ENCODE measurements at places on chromosomes 13 and 19.

- DNase-seq = no peak
Observed at GRCh38 chr13:44223770-44224444, 149.7 kb upstream of the SERP2 start.

DNA sequence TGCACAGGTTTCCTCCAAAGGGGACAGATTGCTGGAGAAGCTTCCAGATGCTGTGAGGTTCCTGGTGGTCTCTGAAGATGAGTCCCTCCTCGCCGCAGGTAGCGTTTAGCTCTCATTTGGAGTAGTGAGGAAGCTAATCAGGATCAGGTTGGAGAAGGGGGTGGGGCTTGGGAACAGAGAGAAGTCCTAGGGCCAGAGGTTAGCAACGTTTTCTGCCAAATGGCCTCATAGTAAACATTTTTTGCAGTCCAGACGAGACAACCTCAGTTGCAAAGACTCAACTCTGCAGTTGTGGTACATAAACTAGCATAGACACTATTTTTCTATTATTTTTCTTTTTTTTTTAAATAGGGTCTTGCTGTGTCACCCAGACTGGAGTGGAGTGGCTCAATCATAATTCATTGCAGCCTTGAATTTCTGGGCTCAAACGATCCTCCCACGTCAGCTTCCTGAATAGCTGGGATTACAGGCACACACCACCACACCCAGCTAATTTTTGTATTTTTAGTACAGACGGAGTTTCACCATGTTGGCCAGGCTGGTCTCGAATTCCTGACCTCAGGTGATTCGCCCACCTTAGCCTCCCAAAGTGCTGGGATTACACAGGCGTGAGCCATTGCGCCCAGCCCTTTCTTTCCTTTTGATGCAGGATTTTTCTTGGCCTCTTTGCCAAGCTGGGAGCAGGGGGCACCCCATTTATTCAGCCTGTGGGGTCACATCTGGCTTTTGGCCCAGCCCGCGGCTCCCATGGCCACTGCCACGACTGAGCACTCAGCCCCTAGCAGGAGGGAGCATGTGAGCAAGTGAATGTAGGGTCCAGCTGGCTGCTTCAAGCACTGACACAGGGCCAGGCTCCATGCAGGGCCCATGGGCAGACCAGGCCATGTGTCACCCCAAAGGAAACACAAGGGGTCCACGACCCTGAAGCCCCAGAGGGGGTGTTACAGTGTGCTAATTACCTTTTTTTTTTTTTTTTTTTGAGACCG is 34.4 kb upstream of the SIN3B start:
- DNase-seq = no peak

DNA sequence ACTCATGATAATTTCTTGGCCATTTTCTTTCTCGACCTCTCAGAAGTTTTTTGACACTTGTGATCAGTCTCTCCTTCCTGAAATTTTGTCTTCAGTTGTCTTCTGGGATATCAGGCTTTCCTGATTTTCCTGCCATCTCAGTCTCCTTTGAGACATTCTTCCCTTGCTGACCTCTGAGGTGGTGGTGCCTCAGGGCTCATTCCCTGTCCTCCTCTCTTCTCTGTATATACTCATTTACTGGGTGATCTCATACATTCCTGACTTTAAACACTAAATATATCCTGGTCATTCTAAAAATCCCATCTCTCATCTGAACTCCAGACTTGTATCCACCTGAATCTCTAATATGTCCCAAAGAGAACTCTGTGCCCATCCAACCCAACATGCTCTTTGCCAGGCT is 31.3 kb upstream of the STARD13 start:
- DNase-seq = no peak

- no peak for DNase-seq
Observed at GRCh38 chr19:547836-548720, 4.2 kb downstream of the GZMM start.

DNA sequence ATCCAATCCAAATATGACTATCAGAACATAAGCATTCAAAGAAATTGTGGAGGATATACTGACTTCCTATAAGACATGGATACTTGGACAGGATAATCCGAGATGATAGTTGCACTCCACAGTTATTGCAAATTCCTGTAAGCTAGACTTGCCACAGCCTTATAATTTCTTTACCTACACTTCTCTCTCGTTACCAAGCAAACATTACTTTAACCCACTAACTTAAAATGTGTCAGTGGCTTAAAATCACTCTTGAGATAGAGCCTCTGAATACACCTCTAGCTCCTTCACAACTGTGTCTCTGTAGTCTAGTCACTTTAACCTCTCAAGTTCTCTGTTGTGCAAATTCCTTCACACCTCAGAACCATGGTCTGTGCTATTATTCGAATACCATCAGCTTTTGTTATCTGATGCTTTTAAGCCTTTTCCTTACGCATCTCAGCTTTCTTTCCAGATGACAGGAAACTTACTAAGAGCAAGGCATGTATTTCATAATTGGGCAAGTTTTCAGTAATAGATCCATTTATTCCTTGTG is 474.9 kb upstream of the MIR17HG start:
- DNase-seq = no peak

GRCh38 chr19:45763691-45764294 is 5.3 kb downstream of the SIX5 start:
- DNase-seq = no peak

- no peak for DNase-seq
Observed at GRCh38 chr13:48508011-48508410, 24.9 kb downstream of the RCBTB2 start.

- peak; percentile 89 for DNase-seq
Observed at GRCh38 chr19:45577111-45577905, 7.3 kb downstream of the OPA3 start.

DNA sequence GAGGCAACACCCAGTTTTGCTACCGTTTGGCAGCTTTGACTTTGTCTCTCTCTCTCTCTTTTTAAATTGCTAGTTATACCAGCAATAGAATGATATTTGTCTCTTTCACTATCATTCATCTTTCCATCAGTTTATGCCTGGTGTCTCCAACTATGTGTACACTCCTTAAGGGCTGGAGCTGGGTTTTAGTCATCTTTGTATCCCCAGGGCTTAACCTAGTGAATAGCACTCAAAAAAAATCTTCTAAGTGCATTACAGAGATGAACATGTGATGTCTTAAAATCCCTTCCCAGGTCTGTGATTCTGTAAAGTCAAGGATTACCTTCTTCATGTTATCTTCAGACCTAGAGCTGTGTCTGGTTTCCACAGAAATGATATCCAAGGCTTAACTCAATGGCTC is 7.8 kb upstream of the UBL3 start:
- no peak for DNase-seq

DNA sequence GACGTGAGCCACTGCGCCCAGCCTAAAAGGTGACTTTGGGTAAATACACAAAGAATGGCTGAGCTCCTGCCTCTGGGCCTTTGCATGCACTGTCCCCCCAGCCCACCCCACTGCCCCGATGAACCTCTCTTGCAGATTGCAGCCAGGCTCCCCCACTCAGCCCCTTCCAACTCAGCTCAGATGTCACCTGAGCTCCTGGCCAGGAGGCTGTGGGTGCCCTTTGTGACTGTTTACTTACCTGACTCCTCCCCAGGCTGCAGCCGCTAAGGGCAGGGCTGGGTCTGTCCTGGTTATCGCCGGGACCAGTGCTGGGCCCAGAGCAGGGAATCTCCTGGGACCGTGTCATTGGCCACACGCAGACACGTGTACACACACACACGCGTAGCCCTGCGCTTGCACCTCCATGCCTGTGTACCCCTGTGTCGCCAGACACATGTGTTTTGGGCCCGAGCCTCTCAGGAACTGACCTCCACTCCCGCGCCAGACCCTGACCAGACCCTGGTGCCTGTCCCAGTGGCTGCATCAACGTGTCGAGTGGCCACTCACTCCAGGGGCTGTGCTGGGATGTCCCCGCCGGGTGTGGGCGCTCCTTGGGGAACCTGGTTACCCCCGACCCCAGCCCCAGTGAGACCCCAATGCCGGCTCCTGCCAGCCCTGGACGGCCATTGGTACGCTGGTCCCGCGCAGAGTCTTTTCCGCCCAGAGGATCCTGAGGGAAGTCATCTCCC is 18.7 kb downstream of the EFNA2 start:
- no peak for DNase-seq

All from fibroblast of skin of right biceps (primary cell).